ENCODE measurements at places on chromosomes 12 and 14. TPM values are rescaled to one million over a fixed set of nuclear protein-coding genes. Genes with fewer than 3 reads are reported as not detected.

- H3K36me3 ChIP-seq = no peaks in the 10 kb centered on the region
- H3K4me1 ChIP-seq = peaks cover 5% of the 10 kb centered on the region
- no peak overlapping the region for H3K27ac ChIP-seq
- DNase-seq = no peak
- no peak overlapping the region for H3K4me3 ChIP-seq
These were observed 27.1 kb upstream of the RNU6-8 start for GRCh38 chr14:32230181-32230580.

- H3K4me1 ChIP-seq = peaks cover 89% of the 10 kb centered on the region
These were observed 10.7 kb downstream of the CREBL2 start for GRCh38 chr12:12622418-12622817.

- peaks cover under 1% of the 10 kb centered on the region for H3K27me3 ChIP-seq
- H3K27ac ChIP-seq = no peak overlapping the region
- H3K4me3 ChIP-seq = no peak overlapping the region
- no peak for DNase-seq
- H3K4me1 ChIP-seq = peaks cover 4% of the 10 kb centered on the region
These were observed 28.1 kb upstream of the TTC7B start for GRCh38 chr14:90844321-90844720.

GRCh38 chr14:82431031-82431430 lies 897.4 kb upstream of the SEL1L start:
- H3K4me3 ChIP-seq = no peak overlapping the region
- no peak for DNase-seq
- H3K27me3 ChIP-seq = no peaks in the 10 kb centered on the region
- H3K4me1 ChIP-seq = no peaks in the 10 kb centered on the region
- no peaks in the 10 kb centered on the region for H3K36me3 ChIP-seq

- no peaks in the 10 kb centered on the region for H3K4me1 ChIP-seq
- H3K27ac ChIP-seq = no peak overlapping the region
- no peaks in the 10 kb centered on the region for H3K27me3 ChIP-seq
- H3K4me3 ChIP-seq = no peak overlapping the region
- DNase-seq = no peak
These were observed 11.0 kb downstream of the OR4K1 start for GRCh38 chr14:19941668-19942067.

The KLHDC1 gene
- 18.2 TPM for total RNA-seq

The KIF5A gene
- 1.5 TPM for total RNA-seq

The SLC25A21 gene
- not detected for total RNA-seq

GRCh38 chr14:95260537-95261361 lies 59.0 kb downstream of the CLMN start:
- DNase-seq = no peak
- no peak overlapping the region for H3K4me3 ChIP-seq
- no peaks in the 10 kb centered on the region for H3K36me3 ChIP-seq
- H3K27ac ChIP-seq = no peak overlapping the region
- peaks cover 7% of the 10 kb centered on the region for H3K4me1 ChIP-seq

GRCh38 chr14:75946785-75947184 lies 35.0 kb downstream of the TGFB3 start:
- H3K27ac ChIP-seq = no peak overlapping the region
- H3K4me1 ChIP-seq = no peaks in the 10 kb centered on the region
- DNase-seq = no peak
- H3K4me3 ChIP-seq = no peak overlapping the region

- H3K4me1 ChIP-seq = no peaks in the 10 kb centered on the region
- no peak overlapping the region for H3K27ac ChIP-seq
- H3K36me3 ChIP-seq = no peaks in the 10 kb centered on the region
- peaks cover 3% of the 10 kb centered on the region for H3K27me3 ChIP-seq
- H3K4me3 ChIP-seq = no peak overlapping the region
- no peak for DNase-seq
These were observed 308.7 kb downstream of the EMP1 start for GRCh38 chr12:13505224-13505623.

The PPFIA2 gene
- not detected for total RNA-seq

DNA sequence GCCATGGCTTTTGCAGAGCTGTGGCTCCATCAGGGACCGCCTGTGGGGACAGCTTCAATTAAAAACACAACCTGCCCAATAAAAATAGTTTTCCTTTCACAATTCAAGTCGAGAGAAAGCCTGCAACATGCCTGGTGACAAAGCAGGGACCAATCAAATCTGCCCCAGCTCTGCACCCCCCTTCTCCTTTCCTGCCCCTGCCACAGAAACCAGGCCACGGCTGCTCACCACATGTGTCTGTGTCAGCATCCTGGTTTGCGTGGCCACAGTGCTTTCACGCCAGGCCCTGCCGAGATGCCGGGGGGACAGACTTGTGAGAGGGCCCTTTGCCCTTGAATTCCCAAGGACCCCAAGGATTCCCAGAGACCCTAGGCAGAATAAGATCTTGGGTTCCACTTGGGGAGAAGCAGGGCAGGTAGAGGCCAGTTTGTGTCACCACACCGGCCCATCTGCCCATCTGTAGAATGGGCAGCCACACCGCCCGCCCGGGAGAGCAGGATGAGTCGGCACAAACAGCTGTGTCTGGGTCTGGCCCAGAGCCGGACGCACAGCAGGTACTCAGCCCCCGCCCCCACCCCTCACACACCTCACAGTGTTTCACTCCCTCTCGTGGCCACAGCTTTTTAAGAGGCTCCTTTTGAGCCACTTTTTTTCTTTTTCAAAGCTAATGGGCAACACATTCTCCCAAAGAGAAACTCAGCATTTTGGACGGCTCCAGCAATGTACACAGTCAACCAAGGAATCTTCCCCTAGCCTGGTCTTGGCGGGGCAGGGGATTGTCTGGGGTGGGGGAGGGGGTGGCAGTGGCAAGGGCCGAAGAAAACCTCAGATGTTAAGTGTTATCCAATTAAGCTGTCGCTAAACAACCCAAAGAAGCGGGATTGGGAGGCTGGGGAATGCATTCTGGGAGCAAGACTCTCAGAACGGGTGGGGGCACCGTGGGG lies 41.5 kb downstream of the BCL11B start:
- peak overlapping the region; percentile 100 for H3K27ac ChIP-seq
- peak overlapping the region; percentile 84 for H3K4me3 ChIP-seq
- H3K27me3 ChIP-seq = no peaks in the 10 kb centered on the region
- H3K4me1 ChIP-seq = peaks cover 96% of the 10 kb centered on the region

The HOXC9 gene
- total RNA-seq = not detected

The GRIN2B gene
- not detected for total RNA-seq

The TAS2R14 gene
- 3.1 TPM for total RNA-seq

DNA sequence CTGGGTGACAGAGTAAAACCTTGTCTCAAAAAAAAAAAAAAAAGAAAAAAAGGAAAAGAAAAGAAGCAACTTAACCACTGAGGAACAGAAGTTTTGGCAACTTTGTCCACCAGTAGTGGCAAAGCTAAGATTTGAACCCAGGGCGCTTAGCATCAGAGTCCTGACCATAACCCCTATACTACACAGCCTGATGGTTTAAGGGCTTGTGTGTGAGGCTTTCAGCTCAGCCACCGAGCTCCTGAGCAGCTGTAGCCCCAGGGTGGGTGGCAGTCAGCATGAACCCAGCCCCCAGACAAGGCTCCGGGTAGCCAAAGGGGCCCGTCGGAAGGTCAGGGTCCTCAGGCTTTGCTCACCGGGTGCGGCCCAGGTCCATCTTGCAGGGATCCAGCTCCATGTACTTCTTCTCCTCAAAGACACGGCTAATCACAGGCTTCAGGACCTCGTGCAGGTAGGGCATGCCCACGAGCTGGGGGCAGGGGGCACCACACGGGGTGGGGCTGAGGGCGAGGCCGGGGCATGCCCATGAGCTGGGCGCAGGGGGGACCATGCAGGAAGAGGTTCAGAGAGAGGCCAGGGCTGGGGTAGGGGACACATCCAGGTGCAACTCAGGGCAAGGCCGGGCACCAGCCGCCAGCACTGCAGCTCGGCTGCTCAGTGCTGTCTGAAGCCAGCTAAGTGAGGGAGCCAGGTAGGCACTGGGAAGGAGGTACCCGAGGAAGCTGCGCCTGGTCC lies 20.9 kb downstream of the RASAL1 start:
- no peaks in the 10 kb centered on the region for H3K36me3 ChIP-seq
- no peak overlapping the region for H3K27ac ChIP-seq
- H3K4me1 ChIP-seq = peaks cover 7% of the 10 kb centered on the region
- DNase-seq = no peak

The HSP90AA1 gene
- total RNA-seq = 373 TPM

- DNase-seq = no peak
- no peaks in the 10 kb centered on the region for H3K4me1 ChIP-seq
- H3K4me3 ChIP-seq = no peak overlapping the region
- no peaks in the 10 kb centered on the region for H3K36me3 ChIP-seq
- peaks cover 16% of the 10 kb centered on the region for H3K27me3 ChIP-seq
These were observed 14.6 kb downstream of the PAX9 start for GRCh38 chr14:36676236-36676635.

- DNase-seq = no peak
- H3K27ac ChIP-seq = no peak overlapping the region
- H3K4me1 ChIP-seq = no peaks in the 10 kb centered on the region
- H3K4me3 ChIP-seq = no peak overlapping the region
- no peaks in the 10 kb centered on the region for H3K27me3 ChIP-seq
These were observed 17.4 kb downstream of the JDP2 start for GRCh38 chr14:75445236-75445635.

The ANKRD33 gene
- not detected for total RNA-seq

The TIMELESS gene
- 5.8 TPM for total RNA-seq

- H3K4me1 ChIP-seq = peaks cover 3% of the 10 kb centered on the region
- DNase-seq = no peak
- no peak overlapping the region for H3K4me3 ChIP-seq
- no peak overlapping the region for H3K27ac ChIP-seq
These were observed 48.7 kb downstream of the BCAT1 start for GRCh38 chr12:24900196-24900595.

The IFI27L2 gene
- total RNA-seq = 29.5 TPM

- no peaks in the 10 kb centered on the region for H3K4me1 ChIP-seq
- no peak overlapping the region for H3K27ac ChIP-seq
- no peak overlapping the region for H3K4me3 ChIP-seq
- DNase-seq = no peak
These were observed 169.0 kb downstream of the PRIMA1 start for GRCh38 chr14:93619176-93619793.

DNA sequence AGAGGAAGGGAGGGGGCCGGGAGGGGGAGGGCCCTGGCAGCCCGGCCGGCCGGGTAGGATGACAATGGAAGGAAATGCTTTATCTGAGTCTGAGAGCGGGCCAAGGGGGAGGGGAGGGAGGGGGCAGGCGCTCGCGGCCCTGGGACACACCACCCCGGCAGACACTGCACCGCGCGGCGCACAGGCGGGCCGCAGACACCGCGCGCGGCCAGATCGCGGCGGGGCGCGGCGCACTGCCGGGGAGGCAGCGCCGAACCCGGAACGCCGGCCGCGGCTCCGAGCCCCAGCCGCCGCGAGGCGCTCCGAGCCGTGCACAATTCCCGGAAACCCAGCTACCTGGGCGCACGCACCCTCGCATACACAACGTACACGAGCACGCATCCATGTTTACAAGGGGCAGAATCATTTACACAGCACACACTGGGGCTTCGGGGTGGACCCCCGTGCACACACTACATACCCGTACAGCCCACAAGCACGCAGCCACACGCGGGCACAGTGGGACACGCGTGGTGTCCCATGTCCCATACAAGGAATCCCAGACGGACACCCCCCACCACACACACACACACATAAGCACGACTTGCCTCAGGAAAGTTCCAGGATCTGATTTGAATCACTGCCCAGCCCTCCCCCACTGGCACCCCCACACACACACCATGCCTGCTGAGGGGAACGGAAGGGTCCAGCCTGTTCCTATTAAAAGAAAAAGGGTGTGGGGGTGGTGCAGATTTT lies at the start of gene HDAC7:
Gene HDAC7 (minus strand): TSS at position 8 of the 735 bp plus-strand sequence. CDS start 118 bp downstream, outside the sequence.
- peak within 1 kb of the TSS; percentile 97 for H3K27ac ChIP-seq
- peaks cover 1% of the 10 kb centered on the region for H3K36me3 ChIP-seq
- H3K27me3 ChIP-seq = no peaks in the 10 kb centered on the region
- H3K4me1 ChIP-seq = peaks cover 82% of the 10 kb centered on the region
- DNase-seq = peak; percentile 56

GRCh38 chr12:23559268-23559753 lies 390.2 kb downstream of the SOX5 start:
- DNase-seq = no peak
- H3K4me3 ChIP-seq = no peak overlapping the region
- no peaks in the 10 kb centered on the region for H3K36me3 ChIP-seq

DNA sequence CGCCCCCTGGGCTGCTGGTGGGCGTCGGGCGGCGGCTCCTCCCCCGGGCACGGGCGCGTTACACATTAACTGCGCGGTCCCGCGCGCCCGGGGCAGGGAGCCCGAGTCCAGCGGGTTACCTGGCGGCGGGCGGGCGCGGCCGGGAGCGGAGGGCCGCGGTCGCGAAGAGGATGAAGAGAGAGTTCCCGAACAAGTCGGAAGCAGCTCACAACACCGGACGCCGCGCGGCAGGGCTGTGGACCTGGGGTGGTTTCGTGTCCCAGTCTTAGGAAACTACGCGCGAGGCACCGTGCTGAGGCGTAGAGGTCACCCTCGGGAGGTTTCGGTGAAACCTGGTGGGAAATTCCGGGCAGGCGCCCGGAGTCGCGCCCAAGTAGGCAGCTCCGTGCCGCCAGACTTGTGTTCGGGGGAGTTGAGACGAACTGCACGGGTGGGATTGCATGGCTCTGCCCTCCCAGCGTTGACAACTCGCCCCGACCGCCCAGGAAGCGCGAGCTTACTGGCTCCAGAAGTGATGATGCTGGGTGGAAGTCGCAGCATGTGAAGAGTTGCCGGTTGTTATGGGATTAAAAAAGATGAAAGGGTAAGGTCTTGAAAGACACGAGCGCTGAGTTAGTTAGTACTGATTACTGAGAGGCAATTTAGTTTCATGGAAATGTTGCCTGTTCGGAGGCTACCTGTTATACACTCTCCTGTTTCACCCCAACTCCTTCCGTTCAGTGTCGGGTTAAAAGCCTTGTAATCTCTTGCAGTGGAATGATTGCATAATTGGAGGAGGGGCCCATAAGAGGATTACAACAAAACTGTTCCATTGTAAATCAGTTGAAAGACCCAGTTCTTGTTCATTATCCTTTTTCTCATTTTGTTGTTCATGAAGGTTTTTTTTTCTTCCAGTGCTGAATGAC lies 879 bp downstream of the RAB3IP start:
- peak; percentile 88 for DNase-seq
- no peaks in the 10 kb centered on the region for H3K27me3 ChIP-seq
- peak overlapping the region; percentile 77 for H3K4me3 ChIP-seq

- no peaks in the 10 kb centered on the region for H3K36me3 ChIP-seq
- peak overlapping the region; percentile 69 for H3K27ac ChIP-seq
- H3K4me3 ChIP-seq = peak overlapping the region; percentile 85
These were observed 31.7 kb downstream of the RASAL1 start for GRCh38 chr12:113103756-113104450.

The ANKS1B gene
- not detected for total RNA-seq

The B4GALNT3 gene
- total RNA-seq = 0.34 TPM

The ERP27 gene
- 23.9 TPM for total RNA-seq

Measured in naive thymus-derived CD8-positive, alpha-beta T cell (primary cell).